ENCODE measurements at places on chromosomes 4 and X.
A peak's percentile ranks its signal among the peaks of the same experiment; 100 is the strongest.

GRCh38 chr4:87527431-87528220, 1.6 kb downstream of the SPARCL1 start:
- no peak for DNase-seq

GRCh38 chr4:89836031-89836745, 773 bp downstream of the SNCA start:
- DNase-seq = no peak

GRCh38 chr4:151725087-151725486, 35.7 kb downstream of the GATB start:
- DNase-seq = no peak

GRCh38 chr4:11111876-11112275, 316.8 kb downstream of the HS3ST1 start:
- no peak for DNase-seq

DNA sequence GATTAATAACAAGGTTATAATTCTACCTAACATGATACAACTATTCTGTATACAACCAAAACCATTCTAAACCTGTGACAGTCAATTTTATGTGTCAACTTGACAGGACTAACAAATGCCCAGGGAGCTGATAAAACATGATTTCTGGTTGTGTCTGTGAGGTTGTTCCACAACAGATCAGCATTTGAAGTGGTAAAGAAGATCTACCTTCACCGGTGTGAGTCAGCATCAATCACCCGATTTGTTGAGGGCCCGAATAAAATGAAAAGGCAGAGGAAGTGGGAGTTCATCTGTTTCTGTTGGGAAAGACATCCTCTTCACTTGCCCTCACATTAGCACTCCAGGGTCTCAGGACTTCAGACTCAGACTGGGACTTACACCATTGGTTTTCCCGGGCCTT, 187.9 kb downstream of the MAB21L2 start:
- no peak for DNase-seq

DNA sequence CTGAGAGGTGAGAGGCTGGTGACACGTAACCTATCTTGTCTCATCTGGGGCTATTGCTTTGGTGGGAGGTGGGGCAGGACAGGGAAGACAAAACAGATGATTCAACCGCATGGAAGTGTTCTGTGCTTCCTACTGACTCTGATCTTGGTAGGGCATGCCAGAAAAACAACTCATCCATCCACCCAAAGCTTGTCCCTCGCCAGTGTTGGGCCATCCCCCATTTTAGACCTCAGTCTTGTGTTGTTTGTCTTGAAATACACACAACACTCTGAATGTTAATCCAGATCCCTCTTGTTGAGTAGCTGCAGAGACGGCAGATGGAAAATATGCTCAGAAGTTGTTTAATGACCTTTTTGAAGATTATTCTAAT, 377 bp downstream of the CHRNA9 start:
- DNase-seq = peak; percentile 79

DNA sequence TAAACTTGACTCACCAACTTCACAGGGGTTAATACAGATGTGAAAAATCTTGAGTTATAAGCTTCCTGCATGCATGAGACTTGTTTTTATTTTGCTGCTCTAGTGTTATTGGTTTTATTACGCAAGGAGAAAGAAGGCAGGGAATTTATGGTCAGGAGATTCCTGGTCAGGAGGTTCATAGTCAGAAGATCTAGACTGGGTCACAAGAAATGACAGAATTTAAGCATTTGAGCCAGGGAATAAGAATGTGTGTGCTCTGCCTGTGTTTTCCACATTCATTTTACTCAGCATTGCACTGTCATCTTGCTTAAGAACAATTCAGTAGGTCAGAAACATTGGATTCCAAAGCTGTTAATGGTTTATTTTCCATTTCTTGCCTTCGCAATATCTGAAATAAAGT, 2522.1 kb downstream of the ARAP2 start:
- DNase-seq = peak; percentile 60

- DNase-seq = no peak
Observed at GRCh38 chrX:12330841-12331240, 192.6 kb downstream of the FRMPD4 start.
